Metanephros (tissue), 2 donors: ENCODE measurements at places on chromosomes 2 and 18. TPM values are rescaled to one million over a fixed set of nuclear protein-coding genes. Genes with fewer than 3 reads are reported as not detected.

The PDCL3 gene
- 12.0 TPM for total RNA-seq

The OXER1 gene
- 8.1 TPM for total RNA-seq

The OBSL1 gene
- 146 TPM for total RNA-seq

The LOXHD1 gene
- total RNA-seq: 2.2 TPM

The ASB18 gene
- total RNA-seq: 2.0 TPM

The NR4A2 gene
- 2.3 TPM for total RNA-seq

The CRACDL gene
- total RNA-seq: 4.6 TPM

The TOGARAM2 gene
- 0.53 TPM for total RNA-seq

The RRM2 gene
- total RNA-seq: 26.7 TPM

The DPP4 gene
- total RNA-seq: 85.9 TPM

The UPP2 gene
- 2.4 TPM for total RNA-seq

The AKAIN1 gene
- not detected for total RNA-seq

The FSHR gene
- not detected for total RNA-seq

The RAB31 gene
- total RNA-seq: 24.3 TPM

The STEAP3 gene
- 9.1 TPM for total RNA-seq

The TEKT4 gene
- 0.29 TPM for total RNA-seq

The INO80C gene
- 12.3 TPM for total RNA-seq

The PRSS56 gene
- 0.18 TPM for total RNA-seq

The EFR3B gene
- 7.8 TPM for total RNA-seq

The UBXN2A gene
- total RNA-seq: 15.2 TPM

The DLX1 gene
- total RNA-seq: 0.23 TPM

The CPS1 gene
- total RNA-seq: 7.3 TPM

The LHCGR gene
- total RNA-seq: 1.3 TPM

The DPYSL5 gene
- 2.1 TPM for total RNA-seq

The REG3G gene
- total RNA-seq: not detected

The PKDCC gene
- total RNA-seq: 301 TPM

The DSG3 gene
- not detected for total RNA-seq

The GPR75 gene
- total RNA-seq: 1.6 TPM

The CNDP1 gene
- 0.23 TPM for total RNA-seq

The INHA gene
- total RNA-seq: 0.58 TPM

The ALPP gene
- not detected for total RNA-seq

The SLC4A3 gene
- 8.3 TPM for total RNA-seq

The QPCT gene
- 12.2 TPM for total RNA-seq

The RUFY4 gene
- total RNA-seq: 0.29 TPM

The COBLL1 gene
- 138 TPM for total RNA-seq

The CDKL4 gene
- total RNA-seq: 2.6 TPM

The CIDEA gene
- 0.64 TPM for total RNA-seq

The POTEI gene
- 0.06 TPM for total RNA-seq

The ATRAID gene
- 146 TPM for total RNA-seq

The CXCR4 gene
- 58.4 TPM for total RNA-seq

The CRYBA2 gene
- total RNA-seq: not detected

The C2orf78 gene
- not detected for total RNA-seq

The DNAJC5G gene
- total RNA-seq: 0.12 TPM

The ITPRIPL1 gene
- total RNA-seq: 3.2 TPM

The STON1 gene
- total RNA-seq: 32.5 TPM

The ASIC4 gene
- total RNA-seq: 0.18 TPM

The MRPL33 gene
- 147 TPM for total RNA-seq

The HOXD10 gene
- total RNA-seq: 86.1 TPM

The RAD51AP2 gene
- 0.12 TPM for total RNA-seq

The SCTR gene
- total RNA-seq: 3.7 TPM

The FBXO36 gene
- total RNA-seq: 7.2 TPM

The ACKR3 gene
- total RNA-seq: 33.7 TPM

The FHOD3 gene
- 44.5 TPM for total RNA-seq

The ANKAR gene
- 23.4 TPM for total RNA-seq

The UGT1A3 gene
- total RNA-seq: not detected

The SCYGR1 gene
- not detected for total RNA-seq

The CCDC74B gene
- total RNA-seq: 10.6 TPM

The KCNG3 gene
- 4.8 TPM for total RNA-seq

The ANKRD44 gene
- 44.1 TPM for total RNA-seq
